ENCODE measurements at places on chromosomes 13 and 19. TPM values are rescaled to one million over a fixed set of nuclear protein-coding genes. Genes with fewer than 3 reads are reported as not detected.

- H3K4me3 ChIP-seq: no peak overlapping the region
- H3K36me3 ChIP-seq: no peaks in the 10 kb centered on the region
- no peaks in the 10 kb centered on the region for H3K27me3 ChIP-seq
- no peaks in the 10 kb centered on the region for H3K4me1 ChIP-seq
These were observed 386.5 kb upstream of the SPRY2 start for GRCh38 chr13:80727321-80727975.

GRCh38 chr13:62337109-62337880 lies 921.6 kb upstream of the PCDH20 start:
- no peak for DNase-seq
- no peak overlapping the region for H3K27ac ChIP-seq
- H3K27me3 ChIP-seq: no peaks in the 10 kb centered on the region
- no peaks in the 10 kb centered on the region for H3K36me3 ChIP-seq
- no peaks in the 10 kb centered on the region for H3K4me1 ChIP-seq
- no peak overlapping the region for H3K4me3 ChIP-seq

DNA sequence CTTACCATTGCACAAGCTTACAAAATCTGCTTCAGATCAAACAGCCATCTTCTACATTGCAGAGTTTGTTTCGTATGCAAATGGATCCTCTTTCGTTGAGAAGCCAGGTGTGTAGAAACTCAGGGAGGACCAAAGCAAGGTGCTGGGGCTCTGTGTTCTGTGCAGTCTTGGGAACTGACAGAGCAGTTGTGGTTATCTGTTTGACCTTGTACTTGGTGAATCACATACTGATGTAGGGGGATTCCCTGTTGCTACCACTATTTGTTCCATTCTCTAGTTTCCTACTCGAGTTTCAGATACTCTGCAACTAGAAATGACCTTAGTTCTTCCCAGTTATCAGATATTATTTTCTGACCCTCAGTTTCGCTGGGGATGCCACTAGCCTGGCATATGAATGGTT lies 95.2 kb upstream of the CLDN10 start:
- peaks cover 10% of the 10 kb centered on the region for H3K4me1 ChIP-seq
- peak; percentile 34 for DNase-seq

CD70 gene
- total RNA-seq: 4.0 TPM
